ENCODE measurements at places on chromosomes 2 and 18.

GRCh38 chr2:28977176-28977875 lies 3.8 kb upstream of the TOGARAM2 start:
- no peak for DNase-seq

- DNase-seq, result no peak
Measured at GRCh38 chr2:195907474-195907873, 161.2 kb downstream of the DNAH7 start.

DNA sequence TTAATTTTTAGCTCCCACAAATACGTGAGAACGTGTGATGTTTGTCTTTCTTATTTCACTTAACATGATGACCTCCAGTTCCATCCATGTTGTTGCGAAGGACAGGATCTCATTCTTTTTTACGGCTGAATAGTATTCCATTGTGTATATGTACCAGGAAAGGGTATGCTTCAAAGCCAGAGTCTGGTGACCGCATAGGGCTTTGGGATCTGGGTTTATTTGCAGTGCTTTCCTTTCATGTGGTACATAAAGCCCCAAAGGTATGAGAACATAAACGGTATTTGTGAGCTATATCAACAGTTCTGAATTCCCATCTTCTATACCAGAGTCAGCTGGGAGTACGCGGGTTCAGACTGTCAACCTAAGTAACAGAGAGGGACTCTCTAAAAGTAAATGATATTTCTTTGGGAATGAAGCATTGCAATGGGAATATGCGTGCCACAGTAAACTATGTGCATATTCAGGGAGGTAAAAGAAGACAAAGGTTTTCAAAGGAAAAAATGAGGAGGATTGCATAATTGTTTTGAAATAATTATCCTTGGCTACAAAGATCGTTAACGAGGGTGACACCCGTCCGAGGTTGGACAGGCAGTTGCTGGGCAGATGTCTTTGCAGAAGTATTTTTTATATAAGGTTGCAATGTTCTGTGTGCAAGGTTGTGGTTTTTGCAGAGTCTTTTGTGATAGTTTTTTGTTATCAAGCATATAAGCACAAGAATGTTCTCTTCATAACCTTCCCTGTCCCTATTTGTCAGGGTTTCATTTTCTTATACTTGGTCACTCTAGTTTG lies 24.4 kb downstream of the CRYGD start:
- DNase-seq, result no peak

DNA sequence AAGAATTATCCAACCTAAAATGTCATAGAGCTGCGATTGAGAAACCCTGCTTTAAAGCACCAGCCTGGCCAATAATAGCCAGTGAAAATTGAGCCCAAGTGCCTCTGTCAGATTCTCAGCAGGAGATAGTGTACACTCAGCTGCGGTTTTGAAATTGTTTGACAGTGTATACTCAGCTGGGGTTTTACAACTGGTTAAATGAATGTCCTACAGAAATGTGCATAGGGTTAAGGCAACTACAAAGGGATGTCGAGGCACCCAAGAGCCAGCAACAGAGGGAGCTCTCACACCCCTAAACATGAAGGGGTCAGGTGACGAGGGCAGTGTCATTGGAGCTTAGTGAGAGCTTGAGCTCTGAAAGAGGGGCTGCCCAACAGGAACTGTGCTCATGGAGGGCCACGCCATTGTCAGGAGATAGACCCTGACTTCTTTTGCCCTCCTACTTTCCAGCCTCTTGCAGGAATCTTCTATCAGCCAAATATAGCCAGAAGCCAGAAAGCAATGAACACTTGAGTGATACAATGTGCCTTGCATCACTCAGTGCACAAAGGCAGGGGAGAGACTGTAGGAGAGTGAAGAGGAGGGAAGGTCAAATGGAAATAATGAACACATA lies 15.1 kb downstream of the ACTG2 start:
- DNase-seq, result peak; percentile 81

DNA sequence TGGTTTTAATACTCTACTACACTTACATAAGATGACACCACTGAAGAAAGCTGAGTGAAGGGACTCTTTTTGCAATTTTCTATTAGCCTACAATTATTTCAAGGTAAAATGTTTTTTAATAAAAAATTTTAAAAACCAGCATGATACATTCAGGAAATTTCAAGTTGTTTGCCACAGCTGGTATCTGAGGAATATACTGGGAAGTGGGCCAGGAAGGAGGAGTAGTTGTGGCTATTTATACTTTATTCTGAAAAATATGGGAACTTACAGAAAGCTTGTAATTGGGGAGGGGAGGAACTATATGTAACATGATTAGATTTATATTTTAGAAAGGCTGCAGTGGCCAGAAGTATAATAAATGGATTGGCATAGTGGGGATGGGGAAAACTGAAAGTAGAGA lies 40.8 kb downstream of the WDR35 start:
- no peak for DNase-seq

GRCh38 chr2:71235930-71236587 lies 9.2 kb upstream of the PAIP2B start:
- DNase-seq, result no peak

DNA sequence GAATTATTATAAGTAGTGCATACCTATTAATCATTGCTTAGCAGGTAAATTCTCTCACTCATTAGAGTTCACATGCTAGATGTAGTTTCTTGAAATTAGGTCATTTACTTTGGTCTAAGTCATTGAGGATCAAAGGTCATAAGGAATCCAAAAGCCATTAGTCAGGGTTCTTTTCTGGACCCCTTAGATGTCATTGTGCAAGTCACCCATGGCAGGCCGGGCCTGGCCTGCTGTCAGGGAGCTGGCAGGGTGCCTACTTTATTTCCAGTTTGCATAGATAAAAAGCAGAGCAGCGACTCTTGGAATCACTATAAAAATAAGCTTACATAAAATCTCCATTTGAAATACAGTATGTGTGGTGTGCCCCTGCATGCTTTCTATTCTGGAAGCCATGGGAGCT lies 91.3 kb downstream of the MEIS1 start:
- DNase-seq, result no peak

GRCh38 chr2:237456200-237456843 lies 30.7 kb upstream of the MLPH start:
- DNase-seq, result no peak

DNA sequence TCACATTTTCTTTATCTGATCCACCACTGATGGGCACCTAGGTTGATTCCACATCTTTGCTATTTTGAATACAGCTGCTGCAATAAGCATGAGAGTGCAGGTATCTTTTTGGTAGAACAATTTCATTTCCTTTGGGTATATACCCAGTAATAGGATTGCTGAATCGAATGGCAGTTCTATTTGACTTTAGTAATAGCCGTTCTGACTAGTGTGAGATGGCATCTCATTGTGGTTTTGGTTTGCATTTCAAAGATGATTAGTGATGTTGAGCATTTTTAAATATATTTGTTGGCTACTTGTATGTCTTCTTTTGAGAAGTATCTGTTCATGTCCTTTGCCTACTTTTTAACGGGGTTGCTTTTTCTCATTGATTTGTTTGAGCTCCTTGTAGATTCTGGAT lies 72.3 kb downstream of the CCDC138 start:
- no peak for DNase-seq

DNA sequence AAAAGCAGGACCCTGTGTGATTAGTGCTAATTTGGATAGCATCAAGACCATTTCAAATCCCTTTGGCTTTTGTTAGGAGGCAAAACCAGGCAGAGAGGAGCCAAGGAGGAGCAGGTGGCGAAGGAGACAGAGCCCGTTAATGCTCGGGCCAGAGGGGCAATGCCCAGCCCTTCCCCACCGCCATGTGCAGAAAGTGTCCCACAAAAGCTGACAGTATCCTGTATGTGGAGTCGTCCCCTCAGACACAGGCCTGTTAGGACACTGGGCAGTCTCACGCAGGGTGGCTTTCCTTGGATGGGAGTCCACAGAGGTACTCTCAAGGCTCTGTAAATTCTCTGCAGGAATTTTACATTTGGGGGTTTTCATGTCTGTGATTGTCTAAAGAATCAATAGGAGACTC lies 44.8 kb upstream of the TFCP2L1 start:
- DNase-seq, result no peak

- no peak for DNase-seq
Measured at GRCh38 chr2:95310216-95310615, 13.1 kb downstream of the KCNIP3 start.

GRCh38 chr18:24200494-24201290 lies 61.8 kb downstream of the CABYR start:
- DNase-seq, result no peak

GRCh38 chr2:103218516-103218915 lies 456.7 kb downstream of the TMEM182 start:
- DNase-seq, result no peak

GRCh38 chr2:118657466-118657865 lies 190.0 kb downstream of the EN1 start:
- DNase-seq, result no peak

- DNase-seq, result no peak
Measured at GRCh38 chr18:6311456-6312215, 103.1 kb downstream of the L3MBTL4 start.

DNA sequence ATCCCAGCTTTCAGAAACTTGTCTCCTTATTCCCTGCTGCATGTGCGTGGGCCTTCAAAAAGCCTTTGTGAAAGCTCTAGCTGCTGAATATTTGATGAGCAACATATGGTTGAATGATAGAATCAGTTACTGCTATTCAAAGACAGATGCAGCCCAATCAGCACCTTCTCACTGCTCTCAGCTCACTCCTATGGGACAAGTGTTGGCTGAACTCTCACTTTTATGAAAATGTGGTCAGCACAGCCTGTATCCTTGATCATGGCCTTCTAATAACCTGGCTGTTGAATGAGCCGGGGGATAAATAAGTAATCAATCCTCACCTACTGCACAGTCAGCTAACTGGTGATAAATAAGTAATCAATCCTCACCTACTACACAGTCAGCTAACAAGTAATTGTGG lies 103.2 kb downstream of the PIEZO2 start:
- DNase-seq, result no peak

GRCh38 chr18:54776282-54776977 lies 51.8 kb upstream of the RAB27B start:
- no peak for DNase-seq

DNA sequence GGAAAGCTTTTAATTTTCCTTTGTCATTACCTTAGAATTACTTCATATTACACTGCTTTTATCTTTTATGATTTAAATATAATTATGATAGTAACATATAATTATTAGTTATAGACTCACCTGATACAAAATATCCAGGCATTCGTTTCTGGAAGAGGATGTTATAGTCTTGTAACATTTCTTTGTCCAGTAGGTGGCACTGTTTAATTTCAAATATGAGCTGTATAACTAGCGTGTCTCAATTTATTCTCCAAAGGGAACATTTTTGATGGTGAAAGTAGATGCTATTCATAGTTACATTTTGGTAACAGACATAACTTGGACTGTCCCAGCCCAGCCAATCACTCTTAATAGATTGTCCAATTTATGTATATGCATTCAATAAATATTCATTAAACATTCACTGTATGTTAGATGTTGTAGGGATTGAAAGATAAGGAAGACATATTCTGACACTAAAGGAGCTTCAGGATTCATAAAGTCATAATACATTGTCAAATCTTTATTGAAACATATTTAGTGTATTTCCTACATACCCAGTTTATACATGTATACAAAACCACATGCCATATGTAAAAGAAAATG lies 19.2 kb downstream of the DAW1 start:
- peak; percentile 45 for DNase-seq

DNA sequence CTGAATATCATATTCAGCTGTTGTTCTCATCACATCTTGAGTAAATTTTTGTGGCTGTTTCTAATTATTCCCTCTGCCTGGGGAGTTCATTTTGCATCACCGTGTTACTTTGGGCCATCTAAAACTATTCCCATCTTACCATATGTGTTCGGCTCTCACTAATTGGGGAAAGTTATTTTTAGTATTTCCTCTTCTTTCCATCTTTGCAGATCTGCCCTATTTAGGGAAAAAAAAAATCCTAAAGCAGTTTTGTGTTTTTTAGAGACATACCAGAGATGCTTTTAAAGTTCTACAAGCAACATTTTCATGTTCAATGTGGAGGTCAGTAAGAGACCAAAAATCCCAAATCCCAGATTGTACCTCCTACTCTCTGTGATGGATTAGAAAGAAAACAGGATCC lies 111.3 kb upstream of the NDUFV2 start:
- DNase-seq, result no peak

DNA sequence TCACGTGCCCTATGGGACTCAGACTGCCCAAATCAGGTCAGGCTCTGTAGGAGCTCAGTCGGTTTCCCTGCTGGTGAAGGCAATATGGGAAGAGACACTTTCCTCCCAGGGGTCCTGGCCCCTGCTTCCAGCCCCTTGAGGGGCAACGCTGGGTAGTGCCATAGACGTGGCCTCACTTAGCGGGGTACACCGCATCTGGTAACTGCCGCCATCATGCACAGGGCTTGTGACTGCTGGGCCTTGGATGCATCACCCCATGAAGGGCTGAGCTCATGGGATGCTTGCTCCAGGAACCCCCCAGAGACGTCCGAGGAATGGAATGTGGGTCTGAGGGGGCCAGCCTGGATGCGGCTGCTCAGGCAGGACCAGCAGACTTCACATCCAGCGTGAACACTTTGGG lies 127.3 kb upstream of the HDAC4 start:
- DNase-seq, result no peak

DNA sequence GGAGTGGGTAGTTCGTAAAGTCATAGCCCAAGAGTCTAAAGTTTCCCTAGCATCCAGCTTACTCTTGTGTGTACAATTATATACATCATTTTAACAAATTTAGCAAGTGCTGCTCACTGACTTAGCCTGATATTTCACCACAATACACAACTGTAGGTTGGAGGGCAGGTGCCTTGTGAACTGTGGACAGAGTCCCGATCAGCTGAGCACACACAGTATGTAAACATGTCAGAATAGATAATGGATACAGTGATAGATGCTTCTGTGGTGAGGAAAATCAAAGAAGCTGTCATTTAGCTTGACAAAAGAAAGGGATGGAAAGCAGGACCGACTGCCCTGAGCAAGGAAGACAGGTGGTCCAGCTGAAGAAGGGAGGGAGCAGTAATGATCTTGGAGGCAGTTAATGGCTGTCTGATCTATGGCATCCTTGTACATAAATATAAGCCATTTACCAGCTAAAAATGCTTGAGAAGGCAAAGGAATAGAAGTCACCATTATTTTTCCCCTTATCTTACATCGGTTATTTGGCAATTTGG lies 372.8 kb upstream of the UBE2E3 start:
- peak; percentile 75 for DNase-seq

GRCh38 chr18:3062798-3063680 lies 50.1 kb upstream of the LPIN2 start:
- no peak for DNase-seq

GRCh38 chr2:128455721-128456050 lies 137.0 kb upstream of the HS6ST1 start:
- DNase-seq, result no peak

GRCh38 chr2:144592500-144593256 lies 72.8 kb upstream of the ZEB2 start:
- DNase-seq, result no peak

- DNase-seq, result no peak
Measured at GRCh38 chr2:217142649-217143266, 282.9 kb upstream of the TNP1 start.

GRCh38 chr2:204274429-204274828 lies 270.8 kb upstream of the PARD3B start:
- no peak for DNase-seq

- DNase-seq, result no peak
Measured at GRCh38 chr18:7559709-7560319, 7.3 kb upstream of the PTPRM start.

- no peak for DNase-seq
Measured at GRCh38 chr2:227447606-227448005, 24.4 kb upstream of the AGFG1 start.

GRCh38 chr2:109724533-109725460 lies 69.3 kb upstream of the RGPD5 start:
- no peak for DNase-seq

- DNase-seq, result no peak
Measured at GRCh38 chr2:240888130-240888889, 7.6 kb downstream of the MAB21L4 start.

- DNase-seq, result no peak
Measured at GRCh38 chr2:101500860-101501259, 25.9 kb upstream of the RFX8 start.
